ENCODE measurements at places on chromosomes 3 and 15.

DNA sequence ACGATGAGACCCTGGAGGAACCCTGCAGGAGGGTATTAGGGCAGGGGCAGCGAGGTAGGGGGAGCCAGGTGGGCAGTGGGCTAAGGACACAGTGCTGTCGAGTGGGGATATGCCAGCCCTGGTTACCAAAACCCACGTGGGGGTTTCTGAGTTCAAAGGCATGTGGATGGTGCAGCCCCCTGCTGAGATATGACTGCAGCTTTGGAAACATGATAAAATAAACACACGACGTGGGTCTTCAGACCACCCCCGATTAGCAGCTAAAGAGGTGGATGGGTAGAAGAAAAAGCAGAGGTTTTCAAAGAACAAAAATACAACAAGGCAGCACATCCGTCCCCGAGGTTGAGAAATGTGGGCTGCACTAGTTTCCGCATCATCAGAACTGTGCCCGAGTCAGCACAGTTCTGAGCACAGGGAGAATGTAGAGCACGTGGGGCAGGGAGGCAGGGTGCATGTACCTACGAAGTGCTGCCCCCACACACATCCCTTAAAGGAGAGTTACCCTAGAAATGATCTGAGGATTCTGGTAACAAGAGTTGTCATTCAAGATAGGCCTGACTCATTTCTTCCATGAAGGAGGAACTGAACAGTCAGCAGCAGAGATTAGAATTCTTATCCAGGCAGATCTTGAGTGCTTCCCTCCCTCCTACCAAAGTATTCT lies 121.3 kb downstream of the RPLP1 start:
- no peak for DNase-seq

DNA sequence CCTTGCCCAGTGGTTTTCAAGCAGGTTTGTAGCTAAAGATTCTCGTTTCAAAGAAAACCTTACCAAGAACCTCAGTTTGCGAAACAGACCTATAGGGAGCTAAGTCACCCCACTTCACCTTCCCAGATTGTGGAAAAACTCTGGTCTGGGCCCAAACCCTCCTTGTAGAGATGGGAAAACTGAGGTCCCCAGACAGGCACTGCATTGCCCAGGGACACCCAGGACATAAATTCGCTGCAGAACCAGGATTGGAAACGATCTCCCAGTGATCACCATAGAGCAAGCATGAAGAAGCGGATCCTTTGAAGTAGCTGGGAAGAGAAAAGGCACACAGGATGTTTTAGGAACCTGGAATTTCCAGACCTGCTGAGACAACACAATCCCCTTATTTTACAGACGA lies 85.6 kb upstream of the PIAS1 start:
- no peak for DNase-seq

DNA sequence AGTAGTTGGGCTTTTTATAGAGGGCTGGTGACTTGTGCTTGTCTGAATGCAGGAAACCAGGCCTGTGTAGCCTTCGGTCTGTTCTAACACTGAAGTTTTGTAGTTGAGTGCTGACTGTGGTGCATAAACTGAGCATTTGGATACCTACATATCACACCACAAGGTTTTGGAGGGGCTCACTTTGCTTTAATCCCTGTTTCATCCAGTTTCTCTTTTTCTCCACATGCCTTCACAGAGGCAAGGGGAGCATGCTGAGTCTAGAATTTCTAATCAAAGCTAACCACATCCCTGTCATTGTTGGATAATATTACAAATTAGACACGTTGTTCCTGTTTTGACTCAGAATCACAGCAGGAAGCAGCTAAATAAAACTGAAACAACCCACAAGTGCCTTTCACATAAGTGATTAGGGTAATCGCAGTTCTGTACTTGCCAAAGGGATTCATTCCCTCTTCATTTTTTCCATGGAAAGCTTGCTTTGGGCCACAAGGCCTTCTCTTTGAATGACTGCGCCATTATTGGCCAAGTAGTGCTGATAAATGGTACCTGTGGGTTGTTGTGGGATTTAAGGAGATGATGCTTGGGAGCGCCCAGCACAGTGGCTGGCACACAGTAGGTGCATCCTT lies 48.9 kb downstream of the TGFBR2 start:
- DNase-seq: no peak

GRCh38 chr15:94306700-94307650 lies 75.6 kb downstream of the MCTP2 start:
- no peak for DNase-seq

- no peak for DNase-seq
These were observed 225.6 kb upstream of the ROPN1 start for GRCh38 chr3:124217542-124217941.

- no peak for DNase-seq
These were observed 63.9 kb downstream of the ETV5 start for GRCh38 chr3:186044968-186045367.

DNA sequence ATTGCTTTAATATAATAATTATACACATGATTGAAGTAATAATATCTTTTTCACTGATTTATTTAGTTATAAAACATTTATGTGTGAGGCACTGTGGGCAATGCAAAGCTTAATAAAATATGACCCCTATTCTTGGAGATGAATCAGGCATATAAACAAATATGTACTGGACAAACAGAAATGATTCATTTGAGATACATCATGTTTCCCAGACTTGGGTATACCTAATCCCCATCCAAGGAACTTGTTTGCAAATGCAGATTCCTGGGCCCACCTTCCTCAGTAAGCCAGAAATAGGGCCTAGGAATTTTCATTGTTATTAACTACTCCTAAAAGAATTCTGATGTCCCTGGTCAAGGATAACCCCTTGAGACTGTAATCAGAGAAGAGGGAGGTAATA lies 184.2 kb downstream of the CHL1 start:
- no peak for DNase-seq

DNA sequence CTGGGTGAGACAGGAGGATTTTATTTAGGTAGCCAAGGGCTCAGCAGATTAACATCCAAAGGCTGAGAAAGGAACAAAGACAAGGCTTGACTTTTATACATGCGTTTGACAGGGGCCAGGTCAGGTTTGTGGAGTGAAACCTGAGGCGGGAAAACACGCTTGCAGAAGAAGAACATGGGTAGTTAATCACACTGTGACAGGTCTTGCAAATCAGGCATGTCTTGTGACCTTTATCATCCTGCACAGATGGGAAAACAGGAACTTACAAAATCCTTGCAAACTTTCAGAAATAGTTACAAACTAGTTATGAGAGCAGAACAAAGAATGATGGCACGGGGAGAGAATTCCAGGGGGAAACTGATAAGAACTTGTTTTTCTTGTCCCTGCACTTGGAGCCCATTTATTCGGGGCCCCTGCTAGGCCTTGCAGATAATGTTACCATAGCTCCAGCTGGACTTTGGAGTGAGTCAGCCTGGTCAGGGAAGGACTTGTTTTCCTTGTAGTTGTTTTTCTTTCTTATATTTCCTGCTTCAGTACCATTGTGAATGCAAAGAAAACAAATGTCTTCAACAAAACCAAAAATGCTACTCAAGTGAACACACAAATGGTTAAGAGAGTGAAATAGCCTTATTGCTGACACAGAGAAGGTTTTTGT lies 965.9 kb upstream of the ROBO1 start:
- DNase-seq: no peak

DNA sequence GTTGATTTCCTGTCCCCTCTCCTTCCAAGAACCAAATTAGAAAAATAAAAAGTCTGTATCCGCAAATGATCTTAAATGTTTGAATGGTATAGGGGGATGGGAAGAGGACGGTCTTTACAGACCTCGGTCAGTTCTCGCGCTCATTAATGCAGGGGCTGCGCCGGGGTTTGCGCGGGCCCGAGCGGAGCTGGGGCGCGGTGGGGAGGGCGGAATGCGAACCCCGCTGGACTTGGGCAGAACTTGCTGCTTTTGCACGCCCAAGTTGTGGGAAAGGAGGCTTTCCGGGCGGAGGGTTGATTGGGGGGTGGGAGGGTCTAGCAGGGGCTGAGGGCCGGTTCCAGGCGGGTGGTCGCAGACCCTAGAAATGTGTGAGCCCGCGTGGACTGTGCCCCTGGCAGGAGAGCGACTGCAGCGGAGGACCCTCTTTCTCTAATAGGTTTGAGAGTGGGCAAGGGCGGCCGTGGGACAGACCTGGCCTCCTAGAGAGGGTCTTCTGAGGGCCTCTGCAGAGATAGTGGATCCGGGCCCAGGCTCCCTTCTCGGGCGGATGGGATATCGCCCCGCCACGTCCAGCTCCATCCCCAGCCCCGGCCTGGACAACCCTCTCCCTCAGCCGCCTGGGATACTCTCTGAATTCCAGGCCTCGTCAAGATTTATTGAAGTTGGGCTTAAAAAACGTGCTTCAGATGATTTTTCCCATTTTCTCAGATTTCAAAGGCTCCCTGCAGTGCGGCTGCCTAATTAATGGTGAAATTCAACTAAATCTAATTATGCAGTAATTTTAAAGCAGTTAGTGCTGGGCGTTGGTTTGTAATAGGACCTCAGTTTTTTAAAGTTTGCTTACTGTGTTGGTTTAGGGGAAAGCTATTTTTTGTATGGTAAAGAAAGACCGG lies 11.3 kb downstream of the NR2F2 start:
- DNase-seq: no peak

DNA sequence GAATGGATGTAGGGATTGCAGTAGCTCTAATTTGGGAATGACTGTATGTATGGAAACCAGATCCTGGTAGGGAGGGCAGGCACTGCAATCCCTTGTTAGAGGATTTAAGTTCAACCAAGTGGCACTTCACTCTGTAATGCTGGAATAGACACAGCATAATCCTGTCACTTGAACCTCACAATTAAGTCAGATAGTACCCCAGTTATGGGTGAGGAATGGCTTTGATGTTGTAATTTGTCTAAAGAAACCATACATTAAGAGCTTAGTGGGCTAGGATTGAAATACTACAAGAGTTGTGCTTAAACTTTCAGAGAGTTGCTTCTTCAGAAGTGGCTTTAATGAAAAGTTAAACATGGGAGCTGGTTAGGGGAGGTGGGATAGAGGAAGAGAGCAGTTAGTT lies 9.3 kb downstream of the RAB7A start:
- no peak for DNase-seq

DNA sequence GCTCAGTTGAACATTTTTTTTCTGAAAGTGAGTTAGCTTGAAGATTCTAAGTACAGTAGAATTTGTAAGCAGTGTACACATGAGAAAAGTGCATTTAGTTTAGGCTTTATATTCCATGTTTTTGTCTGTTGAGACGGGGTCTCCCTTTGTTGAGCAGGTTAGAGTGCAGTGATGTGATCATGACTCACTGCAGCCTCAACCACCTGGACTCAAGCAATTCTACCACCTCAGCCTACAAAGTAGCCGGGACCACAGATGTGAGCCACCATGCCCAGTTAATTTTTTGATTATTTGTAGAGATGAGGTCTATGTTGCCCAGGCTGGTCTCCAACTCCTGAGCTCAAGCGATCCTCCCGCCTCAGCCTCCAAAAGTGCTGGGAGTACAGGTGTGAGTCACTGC lies 5.3 kb upstream of the CSNK1G1 start:
- no peak for DNase-seq

DNA sequence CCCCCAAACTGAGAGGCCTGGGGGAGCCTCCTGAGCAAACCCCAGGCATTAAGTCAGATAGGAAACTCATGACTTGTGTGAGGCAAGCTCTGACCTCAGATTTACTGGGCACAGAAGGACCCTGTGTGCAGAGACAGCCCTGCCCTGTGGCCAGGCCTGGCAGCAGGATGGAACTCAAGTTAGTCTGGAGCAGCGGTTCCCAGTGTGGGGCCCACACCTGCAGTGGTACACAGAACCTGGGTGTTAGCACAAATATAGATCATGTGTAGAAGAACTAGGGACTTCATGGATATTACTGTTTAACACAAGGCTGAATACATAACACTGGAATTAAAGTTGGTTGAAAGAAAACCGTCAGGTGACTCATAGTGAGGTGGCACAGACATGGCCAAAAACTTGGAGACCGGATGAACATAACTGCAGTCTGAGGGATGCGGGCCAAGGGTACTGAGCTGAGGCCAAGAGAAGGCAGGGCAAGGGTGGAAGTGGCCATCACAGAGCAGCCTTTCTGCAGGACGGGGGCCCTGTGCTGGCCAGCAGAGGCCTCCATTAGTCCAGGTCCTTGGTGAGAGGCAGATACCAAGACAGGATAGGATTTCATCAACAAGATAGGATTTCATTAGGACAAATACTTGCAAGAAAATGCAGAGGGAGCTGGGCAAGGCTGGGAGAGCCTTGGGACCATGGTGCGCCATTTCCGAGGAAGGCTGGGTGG lies 40.9 kb downstream of the IRAK2 start:
- no peak for DNase-seq

DNA sequence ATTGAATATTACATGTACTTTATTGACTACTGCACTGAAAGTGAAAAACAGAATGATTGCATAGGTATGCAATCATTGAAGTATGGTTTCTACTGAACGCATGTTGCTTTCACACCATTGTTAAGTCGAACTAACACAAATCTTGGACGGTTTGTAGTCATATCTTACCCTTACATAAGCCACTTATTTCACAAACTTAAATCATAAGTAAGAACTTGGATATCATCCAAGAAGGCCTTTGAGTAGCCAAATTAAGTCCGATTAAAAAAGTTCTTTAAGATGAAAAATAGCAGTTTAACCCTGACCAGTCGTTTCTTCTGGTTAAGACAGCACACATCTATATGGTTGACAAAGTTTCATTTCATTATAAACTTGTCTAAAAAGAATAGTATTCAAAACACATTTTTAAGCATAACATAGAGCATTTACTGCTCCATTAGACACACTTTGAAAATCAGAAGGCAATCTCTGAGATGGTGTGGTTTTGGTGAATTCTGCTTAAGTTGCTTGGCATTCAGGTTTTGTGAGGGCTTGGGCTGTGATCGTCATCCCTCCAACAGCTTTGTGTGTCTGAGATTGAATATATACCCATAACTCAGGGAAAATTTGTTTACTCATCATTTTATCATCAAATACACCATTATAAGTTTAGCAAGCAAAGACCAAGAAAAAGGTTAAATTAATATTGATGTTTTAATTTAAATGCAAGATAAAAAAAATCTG lies 92.2 kb downstream of the NFKBIZ start:
- no peak for DNase-seq

DNA sequence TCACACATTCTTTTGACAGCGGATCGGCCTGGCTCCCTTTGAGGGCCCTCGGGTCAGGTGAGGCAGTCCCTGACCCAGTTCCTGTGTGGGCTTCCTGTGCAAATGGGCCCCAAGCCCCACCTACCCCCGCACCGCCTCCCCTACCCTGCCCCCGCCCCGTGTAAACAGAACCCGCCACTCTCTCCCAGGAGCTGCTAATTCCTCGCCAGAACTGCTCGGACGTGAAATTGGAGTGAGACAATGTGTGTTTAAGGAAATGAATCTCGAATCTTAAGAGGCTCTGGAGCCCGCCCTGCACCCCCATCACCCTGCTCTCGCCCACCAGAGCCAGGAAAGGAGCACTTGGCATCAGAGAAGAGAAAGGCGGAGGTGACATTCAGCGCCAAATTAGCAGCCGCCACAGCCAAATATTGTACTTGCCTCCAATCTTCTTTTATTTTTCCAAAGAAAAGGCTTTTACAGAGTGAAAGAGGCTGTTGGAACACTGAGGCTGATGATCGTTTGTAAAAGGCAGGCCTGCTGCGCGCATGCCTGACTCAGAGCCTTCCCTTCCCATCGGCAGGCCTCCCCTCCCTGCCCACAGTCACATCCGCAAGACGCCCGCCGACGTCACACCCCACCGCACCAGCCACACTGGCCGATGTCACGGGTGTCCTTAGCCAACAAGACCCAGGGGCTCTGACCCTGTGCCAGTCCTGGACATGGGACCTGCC lies 53.1 kb downstream of the CACNA2D2 start:
- peak; percentile 54 for DNase-seq

- no peak for DNase-seq
These were observed 1003.9 kb upstream of the CFAP20DC start for GRCh38 chr3:60053526-60054265.

- no peak for DNase-seq
These were observed 128.0 kb downstream of the DNAJB8 start for GRCh38 chr3:128338536-128339330.

GRCh38 chr3:195111319-195111705 lies 159.6 kb downstream of the XXYLT1 start:
- DNase-seq: no peak

All from activated naive CD4-positive, alpha-beta T cell treated with anti-CD3 and anti-CD28 coated beads, Interleukin-2, amount 50 U/mL, for 72 hours (primary cell).